Iris pigment epithelial cell (primary cell): ENCODE measurements at places on chromosomes 4 and X.

DNA sequence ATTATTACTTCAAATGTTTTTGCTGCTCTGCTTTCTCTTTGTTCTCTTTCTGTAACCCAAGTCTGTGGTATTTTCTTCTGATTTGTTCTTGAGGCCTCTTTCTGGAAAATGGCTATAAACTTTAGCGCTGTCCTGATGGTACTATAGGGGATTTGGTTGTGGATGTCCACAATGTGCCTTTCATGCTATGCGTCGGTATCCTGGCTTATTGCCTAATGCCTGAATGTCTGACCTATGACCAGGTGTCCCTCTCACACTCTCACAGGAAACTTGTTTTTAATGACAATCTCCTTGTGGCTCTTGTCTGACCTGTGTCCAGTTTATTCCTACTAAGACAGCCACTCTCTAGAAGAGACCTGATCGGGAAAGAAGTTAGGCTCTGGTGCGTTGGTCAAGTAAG, 222.4 kb upstream of the NR3C2 start:
- DNase-seq, result no peak

- no peak for DNase-seq
Measured at GRCh38 chrX:108722561-108722960, 13.8 kb downstream of the IRS4 start.

DNA sequence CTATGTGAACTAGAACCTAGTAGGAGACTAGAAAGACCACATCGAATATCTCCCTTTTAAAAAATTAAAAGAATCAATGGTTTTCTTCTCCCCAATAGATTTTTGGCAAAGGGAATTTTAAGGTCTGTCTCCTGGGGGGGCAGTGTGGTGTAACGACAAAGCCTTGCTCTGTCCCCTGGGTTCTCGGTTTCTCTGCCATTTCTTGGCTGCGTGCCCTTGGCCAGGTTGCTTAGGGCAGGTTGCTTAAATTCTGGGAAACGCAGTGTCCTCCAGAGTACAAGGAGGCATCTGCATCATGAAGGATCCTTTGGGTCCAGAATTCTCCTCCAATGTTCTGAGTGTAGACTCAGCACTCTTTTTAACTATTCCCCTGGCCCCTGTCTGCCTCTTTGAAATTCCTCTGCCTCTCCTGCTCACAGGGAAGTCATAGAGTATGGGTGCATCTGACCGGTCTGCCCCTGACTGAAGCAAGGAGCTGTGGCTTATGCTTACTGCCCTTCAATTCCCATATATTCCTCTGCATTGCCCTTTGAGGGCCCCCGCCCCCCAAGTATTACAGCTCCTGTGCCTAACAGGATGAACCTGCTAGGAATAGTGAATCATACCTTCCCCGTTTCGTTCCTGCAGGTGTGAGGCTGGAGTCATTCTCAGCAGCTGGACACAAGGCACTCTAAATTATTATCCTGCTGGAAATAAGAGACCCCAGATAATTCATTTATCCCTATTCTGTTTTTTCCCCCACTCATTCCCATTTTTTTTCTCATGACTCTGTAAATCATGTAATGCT, 2.2 kb downstream of the KIT start:
- no peak for DNase-seq

- DNase-seq, result peak; percentile 31
Measured at GRCh38 chr4:125041372-125041930, 273.3 kb upstream of the FAT4 start.

DNA sequence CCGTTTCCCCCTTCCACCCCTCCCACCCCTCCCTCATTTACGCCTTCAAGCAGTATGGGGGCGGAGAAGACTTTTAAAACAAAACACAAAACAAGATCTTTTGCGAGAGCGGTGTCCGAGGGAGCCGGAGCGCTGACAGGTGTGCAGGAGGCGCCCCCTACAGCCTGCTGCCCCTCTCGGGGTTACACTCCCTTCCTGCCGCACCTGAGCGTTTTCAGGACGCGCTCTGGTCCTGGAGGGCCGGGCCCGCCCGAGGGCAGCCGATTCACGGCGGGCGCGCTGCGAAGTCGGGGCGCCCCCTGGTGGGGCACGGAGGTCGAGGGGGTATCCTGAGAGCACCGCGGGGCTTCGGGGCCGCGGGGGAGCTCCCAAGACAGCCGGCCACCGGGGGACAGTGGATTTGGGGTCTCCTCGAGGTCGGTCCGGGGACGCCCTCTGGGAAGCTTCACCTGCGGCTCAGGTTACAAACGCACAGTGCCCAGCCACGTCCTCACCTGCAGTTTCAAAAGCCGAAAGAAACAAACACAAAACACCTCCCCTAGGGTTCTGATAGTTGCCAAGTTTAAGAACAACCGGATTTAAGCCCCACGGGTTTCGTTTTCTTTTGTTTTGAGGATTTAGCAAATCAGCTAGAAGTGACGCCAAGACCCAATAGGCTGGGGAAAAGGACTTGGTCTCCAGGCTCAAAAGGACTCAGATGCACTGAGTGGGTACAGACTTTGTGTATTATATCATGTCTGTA, 8.0 kb upstream of the NEUROG2 start:
- no peak for DNase-seq

DNA sequence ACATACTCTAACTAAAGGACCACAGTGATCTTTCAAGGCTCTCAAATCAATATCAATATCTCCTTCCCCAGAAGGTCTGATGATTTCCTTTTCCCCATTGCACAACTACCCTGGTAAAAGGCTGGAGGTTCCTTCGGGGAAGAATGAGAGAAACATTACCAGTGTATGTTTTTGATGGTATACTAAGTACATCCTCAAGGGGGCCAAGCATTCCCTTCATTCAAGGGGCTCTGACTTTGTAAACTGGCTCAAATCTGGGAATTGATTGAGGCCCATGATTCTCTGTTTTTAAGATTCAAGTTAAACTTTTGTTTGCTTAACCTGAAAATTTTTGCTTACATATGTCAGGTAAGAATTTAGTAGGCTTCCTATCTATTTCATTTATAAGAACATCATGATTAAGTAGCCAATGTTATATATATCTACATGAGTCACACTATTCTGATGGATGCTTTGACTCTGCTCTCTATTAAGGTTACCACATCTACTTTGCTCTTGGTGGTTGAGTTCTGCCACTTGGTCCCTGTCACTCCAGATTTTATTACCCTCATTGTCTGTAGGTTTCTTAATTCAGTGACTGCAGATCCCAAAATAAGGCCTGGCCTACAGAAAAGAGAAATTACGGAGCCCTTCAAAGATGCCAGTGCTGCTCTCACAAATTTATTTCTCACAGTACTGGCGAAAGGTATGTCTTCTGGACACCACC, 16.4 kb upstream of the GUCY1B1 start:
- no peak for DNase-seq

DNA sequence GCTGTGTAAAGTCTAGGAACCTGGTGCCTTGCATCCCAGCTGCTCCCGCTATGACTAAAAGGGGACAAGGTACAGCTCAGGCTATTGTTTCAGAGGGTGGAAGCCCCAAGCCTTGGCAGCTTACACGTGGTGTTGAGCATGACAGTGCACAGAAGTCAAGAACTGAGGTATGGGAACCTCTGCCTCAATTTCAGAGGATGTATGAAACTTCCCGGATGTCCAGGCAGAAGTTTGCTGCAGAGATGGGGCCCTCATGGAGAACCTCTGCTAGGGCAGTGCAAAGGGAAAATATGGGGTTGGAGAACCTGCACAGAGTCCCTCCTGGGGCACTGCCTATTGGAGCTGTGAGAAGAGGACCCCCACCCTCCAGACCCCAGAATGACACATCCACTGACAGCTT, 76.6 kb downstream of the DDX60 start:
- DNase-seq, result no peak

DNA sequence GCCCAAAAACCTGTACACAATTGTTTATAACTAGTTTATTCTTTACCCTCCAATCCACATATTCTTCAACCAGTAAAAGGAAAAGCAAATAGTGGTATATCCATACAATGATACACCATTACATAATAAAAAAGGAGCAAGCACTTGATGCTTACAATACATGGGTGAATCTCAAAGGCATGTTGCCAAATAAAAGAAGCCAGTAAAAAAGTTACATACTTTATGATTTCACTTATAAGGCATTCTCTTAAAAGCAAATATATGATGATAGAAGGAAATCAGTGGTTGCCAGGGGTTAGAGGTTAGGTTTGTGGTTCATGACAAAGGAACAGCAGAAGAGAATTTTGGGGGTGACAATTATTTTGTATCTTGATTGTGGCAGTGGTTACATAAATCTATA, 896.1 kb upstream of the LCORL start:
- peak; percentile 60 for DNase-seq

- DNase-seq, result no peak
Measured at GRCh38 chrX:107701493-107702121, 73.3 kb downstream of the PRPS1 start.

GRCh38 chrX:69551421-69552009, 47.4 kb downstream of the NALF2 start:
- DNase-seq, result no peak

DNA sequence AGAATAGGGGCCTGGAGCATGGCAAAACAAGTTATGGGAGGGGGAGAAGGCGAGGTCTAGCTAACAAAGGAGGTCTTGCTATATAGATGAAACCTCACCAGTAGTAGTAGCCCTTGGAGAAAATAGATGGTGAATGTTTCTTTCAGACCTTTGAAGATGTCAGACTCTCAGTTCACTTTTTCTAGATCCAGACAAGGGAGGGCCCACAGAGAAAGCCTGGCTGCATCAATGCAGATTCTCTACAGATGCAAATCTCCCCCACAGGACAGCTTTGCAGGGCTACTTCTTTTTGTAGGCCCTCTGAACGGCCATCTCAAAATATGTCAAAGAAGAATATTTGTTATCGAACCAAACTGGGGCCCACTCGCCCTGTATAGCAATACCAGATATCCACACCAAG, 159.7 kb downstream of the ANK2 start:
- no peak for DNase-seq

GRCh38 chr4:176193938-176194337, 1.4 kb downstream of the SPATA4 start:
- DNase-seq, result peak; percentile 85

DNA sequence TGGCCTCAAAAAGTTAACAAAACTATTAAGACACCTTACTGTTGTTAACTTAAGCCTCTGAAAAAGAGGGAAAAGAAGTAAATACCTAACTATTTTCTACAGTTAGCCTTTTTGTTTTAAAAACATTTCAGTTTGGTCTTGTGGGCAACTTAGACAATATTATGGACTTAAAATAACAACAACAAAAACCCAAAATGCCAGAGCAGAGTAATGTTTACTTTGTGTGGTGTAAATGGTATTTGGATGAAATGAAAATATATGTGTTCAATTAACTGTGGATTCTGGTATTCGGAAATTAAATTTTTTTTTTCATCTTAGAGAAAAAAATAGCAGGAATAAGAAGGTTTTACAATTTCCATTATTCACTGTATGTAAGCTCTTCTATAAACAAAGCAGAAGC, 79.6 kb upstream of the NPNT start:
- DNase-seq, result no peak

DNA sequence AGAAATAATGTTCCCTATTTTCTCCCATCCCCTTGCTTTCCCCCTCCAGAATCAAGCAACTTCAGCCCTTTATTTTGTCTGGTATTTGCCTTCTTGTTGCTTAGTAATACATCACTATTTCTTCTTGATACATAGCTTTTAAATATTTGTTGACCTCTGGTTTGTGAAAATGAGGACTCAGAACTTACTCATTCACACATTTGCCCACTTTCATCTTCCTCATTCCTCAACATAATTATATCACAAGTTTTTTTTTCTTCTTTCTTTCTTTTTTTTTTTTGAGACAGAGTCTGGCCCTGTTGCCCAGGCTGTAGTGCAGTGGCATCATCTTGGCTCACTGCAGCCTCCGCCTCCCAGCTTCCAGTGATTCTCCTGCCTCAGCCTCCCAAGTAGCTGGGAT, 28.9 kb upstream of the NDUFC1 start:
- DNase-seq, result no peak

DNA sequence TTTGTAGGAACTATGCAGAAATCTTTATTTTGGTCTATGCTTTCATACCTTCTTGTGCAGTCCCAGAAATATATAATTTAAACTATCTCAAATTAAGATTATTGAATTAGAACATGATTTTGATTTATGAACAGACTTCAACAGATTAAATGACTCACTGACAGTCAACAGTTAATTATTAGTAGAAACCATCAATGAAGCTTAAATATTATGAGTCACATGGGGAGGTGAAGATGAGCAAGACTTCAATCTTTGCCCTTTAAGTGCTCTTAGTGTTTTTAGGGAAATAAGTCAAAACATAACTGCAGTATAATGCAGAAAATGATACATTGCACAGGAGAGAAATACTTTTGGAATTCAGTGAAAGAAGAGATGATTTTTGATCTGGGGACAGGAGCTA, 81.5 kb upstream of the BMP3 start:
- no peak for DNase-seq

DNA sequence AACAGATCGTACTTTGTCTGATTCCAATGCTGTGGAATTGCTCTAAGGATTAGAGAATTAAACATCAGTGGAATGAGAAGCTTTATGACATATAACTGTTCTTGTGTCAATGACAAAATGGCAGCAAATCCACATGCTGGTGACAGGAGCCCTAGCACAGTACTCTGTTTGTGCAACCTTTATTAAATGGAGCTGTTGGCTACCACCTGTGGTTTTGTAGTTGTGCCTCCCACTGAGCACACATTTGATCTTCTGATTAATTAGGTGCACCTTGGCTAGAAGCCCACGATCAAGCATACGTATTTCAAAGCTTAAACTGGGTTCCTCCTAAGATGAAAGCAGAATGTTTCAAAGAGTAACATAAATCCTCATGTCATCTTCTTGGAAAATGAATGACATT, 394.0 kb upstream of the IGFBP7 start:
- no peak for DNase-seq

GRCh38 chr4:156961196-156962057, 10.2 kb downstream of the PDGFC start:
- no peak for DNase-seq

DNA sequence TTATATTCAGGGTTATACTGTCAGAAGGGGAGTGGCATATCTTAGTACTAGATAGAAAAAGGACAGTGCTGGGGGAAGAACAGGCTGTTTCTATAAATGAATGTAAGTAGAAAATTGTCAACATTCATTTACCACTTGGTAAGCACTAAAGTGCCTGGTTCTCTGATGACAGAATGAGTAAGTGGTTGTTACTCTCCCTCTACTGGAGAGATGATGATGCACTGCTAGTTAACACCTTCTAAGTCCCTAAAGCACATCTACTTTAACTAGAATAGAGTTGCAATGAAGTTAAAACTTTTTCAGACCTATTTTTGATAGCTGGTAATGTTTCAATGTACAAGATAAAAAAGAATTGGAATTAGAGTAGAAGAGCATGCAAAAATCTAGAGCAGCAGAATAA, 214.5 kb downstream of the KLHL4 start:
- DNase-seq, result no peak

- no peak for DNase-seq
Measured at GRCh38 chr4:130214268-130214667, 1118.3 kb downstream of the C4orf33 start.

- peak; percentile 100 for DNase-seq
Measured at GRCh38 chr4:73661646-73662119, 41.4 kb upstream of the RASSF6 start.

GRCh38 chr4:10456595-10457254, 501 bp downstream of the ZNF518B start:
- DNase-seq, result peak; percentile 70

GRCh38 chr4:115331241-115331640, 217.8 kb upstream of the NDST4 start:
- DNase-seq, result no peak
